ENCODE measurements at places on chromosomes 1 and 21.

DNA sequence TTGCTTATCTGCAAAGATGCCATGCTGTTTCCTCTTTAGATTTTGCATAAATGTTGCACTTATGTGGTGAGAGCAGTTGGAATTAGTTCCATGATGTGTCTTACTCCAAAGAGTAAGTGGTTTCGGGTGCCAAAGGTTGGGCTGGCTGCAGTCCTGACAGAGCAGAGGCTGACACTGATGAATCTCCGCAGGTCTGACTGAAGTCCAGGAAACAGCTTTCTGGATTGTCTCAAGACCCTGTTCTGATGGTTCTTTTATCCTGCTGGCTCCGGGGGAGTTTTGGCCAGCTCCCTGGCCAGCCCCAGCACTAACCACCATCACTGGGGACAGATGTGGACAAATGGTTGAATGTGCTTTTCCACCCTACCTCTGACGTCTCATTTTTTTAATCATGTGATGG lies 207.2 kb upstream of the KIAA0040 start:
- no peak for DNase-seq
- H3K36me3 ChIP-seq = no peaks in the 10 kb centered on the region
- no peak overlapping the region for H3K27ac ChIP-seq
- no peaks in the 10 kb centered on the region for H3K4me1 ChIP-seq
- H3K4me3 ChIP-seq = no peak overlapping the region

GRCh38 chr1:22314706-22315105 lies 136.9 kb upstream of the ZBTB40 start:
- no peaks in the 10 kb centered on the region for H3K27me3 ChIP-seq
- DNase-seq = no peak
- peaks cover 18% of the 10 kb centered on the region for H3K4me1 ChIP-seq
- H3K27ac ChIP-seq = no peak overlapping the region
- no peak overlapping the region for H3K4me3 ChIP-seq

DNA sequence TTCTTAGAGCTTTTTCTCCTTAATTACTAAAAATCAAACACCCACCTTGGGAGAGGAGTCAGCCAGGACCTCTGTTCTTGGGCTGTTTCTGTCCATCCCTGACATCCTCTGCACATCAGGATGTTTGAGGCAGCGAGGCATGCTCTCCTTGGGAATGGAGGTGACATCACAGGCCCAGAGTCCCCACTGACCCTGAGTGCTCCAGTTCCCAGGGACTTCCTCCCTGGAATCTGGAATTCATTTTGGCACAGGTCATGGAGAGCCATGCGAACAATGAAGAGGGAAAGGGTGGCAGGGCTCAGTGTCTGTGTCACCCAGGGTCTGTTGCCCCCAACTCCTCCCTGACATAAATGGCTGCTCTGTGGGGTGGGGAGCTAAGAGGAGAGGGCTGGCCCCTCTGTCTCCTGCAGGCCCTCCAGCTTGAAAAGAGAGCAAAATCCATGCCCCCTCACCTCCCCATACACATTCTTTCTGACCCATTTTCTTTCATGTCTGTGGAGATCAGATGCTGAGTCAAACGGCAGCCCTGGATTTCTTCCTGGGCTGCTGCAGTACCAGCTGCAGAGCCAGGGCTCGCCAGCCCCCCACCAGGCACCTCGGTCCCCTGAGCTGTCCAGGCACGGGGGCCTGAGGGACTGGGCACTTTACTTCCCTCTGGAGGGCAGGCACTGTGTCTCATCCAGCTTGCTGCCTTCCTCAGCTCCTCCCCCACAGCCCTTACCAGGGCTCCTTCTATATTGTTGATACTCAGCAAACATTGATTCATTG lies 102.0 kb downstream of the NMNAT2 start:
- H3K4me1 ChIP-seq = peaks cover 34% of the 10 kb centered on the region
- no peak overlapping the region for H3K4me3 ChIP-seq
- DNase-seq = no peak
- H3K27me3 ChIP-seq = no peaks in the 10 kb centered on the region
- H3K27ac ChIP-seq = no peak overlapping the region

GRCh38 chr1:107535091-107535490 lies 394.3 kb downstream of the NTNG1 start:
- H3K4me1 ChIP-seq = no peaks in the 10 kb centered on the region
- DNase-seq = no peak
- H3K36me3 ChIP-seq = no peaks in the 10 kb centered on the region

Measured in trophoblast cell (in vitro differentiated cells and primary cell).